Fibroblast of skin of back (primary cell): ENCODE measurements at places on chromosomes 6 and 20.

DNA sequence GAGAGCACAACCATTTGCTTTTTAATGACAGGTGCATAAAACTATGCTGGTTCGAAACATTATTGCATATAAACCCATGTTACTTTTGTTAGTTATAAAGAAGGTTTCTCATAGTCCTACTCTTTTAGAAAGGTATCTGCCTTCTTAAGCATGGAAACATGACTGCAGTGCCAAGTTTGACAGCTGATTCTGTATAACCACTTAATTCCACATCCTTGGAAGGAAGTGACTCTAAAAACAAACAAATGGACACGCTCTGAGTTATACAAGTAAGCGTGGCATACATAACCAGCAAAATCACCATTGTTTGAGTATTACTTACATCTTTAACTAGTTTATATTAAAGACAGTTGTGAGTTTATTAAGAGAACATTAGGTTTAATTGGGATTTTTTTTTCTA, 125.0 kb upstream of the HDGFL1 start:
- DNase-seq = peak; percentile 47

- DNase-seq = no peak
Measured at GRCh38 chr20:45323731-45324130, 15.6 kb upstream of the MATN4 start.

- DNase-seq = no peak
Measured at GRCh38 chr6:148566664-148567350, 180.0 kb upstream of the UST start.

DNA sequence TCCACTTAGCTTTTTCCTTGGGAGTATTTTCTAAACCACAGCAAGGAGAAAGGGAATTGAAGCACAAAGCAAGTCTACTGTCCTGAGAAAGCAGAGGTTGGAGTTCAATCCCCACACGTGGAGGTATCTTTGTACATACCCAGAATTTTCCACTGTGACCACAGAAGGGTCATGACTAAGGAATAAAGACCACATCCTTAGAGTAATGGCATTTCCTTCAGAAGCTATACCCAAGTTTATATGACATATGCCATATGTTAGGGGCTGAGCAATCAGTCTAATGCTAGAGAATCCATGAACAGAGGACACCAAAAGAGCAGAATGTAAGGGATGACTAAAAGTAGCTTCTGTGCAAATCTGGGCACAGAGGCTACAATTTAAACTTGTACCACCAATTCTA, 46.4 kb downstream of the ATG5 start:
- peak; percentile 70 for DNase-seq

DNA sequence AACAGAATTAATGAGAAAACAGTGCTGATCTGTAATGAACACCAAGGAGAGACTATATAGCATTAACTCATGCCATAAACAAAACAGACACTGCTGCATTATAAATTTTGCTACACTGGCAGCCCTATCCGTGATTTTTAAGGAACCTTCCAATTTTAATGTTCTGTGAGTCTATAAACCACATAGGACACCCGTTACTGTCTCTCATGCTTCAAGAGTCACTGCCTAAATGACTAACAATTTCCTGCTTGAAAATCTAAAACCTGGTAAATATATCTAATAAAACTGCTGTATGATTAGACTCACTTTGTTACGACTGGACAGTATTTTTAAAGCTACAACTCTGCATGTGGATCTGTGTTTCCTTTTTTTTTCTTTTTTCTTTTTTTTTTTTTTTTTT, 8.7 kb downstream of the CHD6 start:
- DNase-seq = no peak

GRCh38 chr6:7664003-7664402, 61.9 kb upstream of the BMP6 start:
- DNase-seq = no peak

GRCh38 chr20:62898970-62899632, 27.2 kb downstream of the DIDO1 start:
- no peak for DNase-seq

- DNase-seq = peak; percentile 78
Measured at GRCh38 chr6:16514249-16514648, 247.0 kb downstream of the ATXN1 start.

- peak; percentile 96 for DNase-seq
Measured at GRCh38 chr6:75331151-75331550, 46.6 kb upstream of the TMEM30A start.

- DNase-seq = no peak
Measured at GRCh38 chr6:15398633-15399275, 152.9 kb downstream of the JARID2 start.

GRCh38 chr6:136764517-136764993, 27.7 kb downstream of the MAP3K5 start:
- DNase-seq = no peak

DNA sequence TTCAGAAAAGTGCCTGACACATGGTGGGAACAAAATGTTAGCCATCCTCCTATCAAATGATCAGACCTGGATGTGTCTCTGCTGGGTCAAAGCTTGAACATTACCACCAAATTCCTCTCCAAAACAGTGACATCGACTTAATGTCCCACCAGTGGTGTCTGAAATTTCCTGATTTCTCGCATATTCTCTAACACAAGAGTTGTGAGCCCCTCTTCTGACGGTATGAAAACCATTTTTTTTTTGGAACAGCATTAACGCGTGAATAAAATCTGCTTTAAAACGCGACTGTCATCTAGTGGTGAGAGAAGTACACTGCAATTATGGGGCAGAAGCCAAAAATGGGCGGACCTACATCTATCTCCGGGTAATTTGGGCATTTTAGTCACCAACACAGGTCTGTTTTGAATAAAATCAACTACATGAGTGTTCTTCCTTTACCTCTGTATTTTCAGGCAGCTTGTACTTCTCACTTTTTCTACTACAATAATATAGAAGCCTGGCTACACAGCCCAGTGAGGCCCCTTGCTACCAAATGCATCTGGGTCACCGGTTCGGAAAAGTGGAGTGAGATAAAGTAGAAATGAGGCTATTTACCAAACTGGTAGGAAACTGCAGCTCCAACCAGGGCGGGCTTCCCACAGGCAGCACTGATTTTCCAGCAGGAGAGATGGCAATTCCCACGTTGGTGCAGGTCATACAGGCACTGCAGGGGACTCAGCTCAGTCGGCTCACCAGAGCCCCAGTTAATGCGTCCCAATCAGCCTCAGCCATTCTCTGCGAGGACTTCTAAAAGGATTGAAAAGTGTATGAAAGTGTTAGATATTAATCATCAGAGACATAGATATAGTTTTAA, 27.4 kb downstream of the MGME1 start:
- peak; percentile 65 for DNase-seq

- DNase-seq = peak; percentile 59
Measured at GRCh38 chr20:34954904-34955230, 739 bp downstream of the GSS start.

- peak; percentile 81 for DNase-seq
Measured at GRCh38 chr6:105587349-105588122, 184.7 kb upstream of the PREP start.

- peak; percentile 59 for DNase-seq
Measured at GRCh38 chr6:98657764-98658163, 176.6 kb upstream of the POU3F2 start.

GRCh38 chr6:30882204-30882758, 2.0 kb upstream of the DDR1 start:
- peak; percentile 55 for DNase-seq

GRCh38 chr6:46969206-46969605, 47.5 kb upstream of the ADGRF5 start:
- no peak for DNase-seq

- DNase-seq = peak; percentile 84
Measured at GRCh38 chr6:45625191-45625664, 247.5 kb upstream of the SUPT3H start.

- DNase-seq = peak; percentile 34
Measured at GRCh38 chr6:67287566-67287965, 1347.5 kb upstream of the ADGRB3 start.

DNA sequence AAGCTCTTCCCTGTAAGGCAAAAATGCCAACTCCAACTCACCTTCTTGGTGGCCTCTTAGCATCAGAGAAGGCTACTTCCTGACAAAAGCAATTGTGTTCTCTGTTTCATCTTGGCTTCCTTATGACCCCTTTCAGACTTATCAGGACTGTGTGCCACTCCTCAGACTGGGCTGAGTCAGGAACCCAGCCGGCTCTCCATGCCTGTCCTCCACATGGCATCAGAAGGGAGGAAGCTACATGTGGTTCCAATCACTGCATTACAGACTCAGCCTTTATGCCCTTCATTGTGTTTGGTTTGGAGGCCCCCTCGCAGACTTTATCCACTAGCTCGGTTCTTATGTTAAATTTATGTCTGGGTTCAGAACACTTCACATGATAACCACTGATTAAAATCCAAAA, 142.5 kb downstream of the SLC24A3 start:
- peak; percentile 47 for DNase-seq

GRCh38 chr6:29762781-29763214, 39.6 kb downstream of the HLA-F start:
- no peak for DNase-seq

- no peak for DNase-seq
Measured at GRCh38 chr6:45026003-45026516, 302.1 kb upstream of the RUNX2 start.

DNA sequence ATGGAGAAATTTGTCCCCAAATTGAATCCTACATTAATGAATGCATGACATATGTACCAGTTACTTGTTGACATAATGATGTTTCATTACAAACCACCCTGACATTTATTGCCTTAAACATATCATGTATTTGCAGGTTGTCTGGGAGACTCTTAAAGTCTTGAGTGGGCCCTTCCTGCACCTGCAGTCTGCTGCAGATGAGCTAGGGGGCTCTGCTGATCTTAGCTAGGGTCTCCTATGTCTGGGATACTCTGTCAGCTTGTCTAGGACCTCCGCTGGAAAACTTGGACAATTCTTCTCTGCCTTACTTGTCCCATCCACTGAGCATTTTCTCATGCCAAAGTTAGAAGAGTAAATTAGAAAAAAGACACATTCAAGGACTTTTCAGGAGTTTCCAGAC, 581.6 kb downstream of the HAO1 start:
- no peak for DNase-seq

GRCh38 chr6:132122871-132123270, 171.7 kb upstream of the CCN2 start:
- peak; percentile 78 for DNase-seq

DNA sequence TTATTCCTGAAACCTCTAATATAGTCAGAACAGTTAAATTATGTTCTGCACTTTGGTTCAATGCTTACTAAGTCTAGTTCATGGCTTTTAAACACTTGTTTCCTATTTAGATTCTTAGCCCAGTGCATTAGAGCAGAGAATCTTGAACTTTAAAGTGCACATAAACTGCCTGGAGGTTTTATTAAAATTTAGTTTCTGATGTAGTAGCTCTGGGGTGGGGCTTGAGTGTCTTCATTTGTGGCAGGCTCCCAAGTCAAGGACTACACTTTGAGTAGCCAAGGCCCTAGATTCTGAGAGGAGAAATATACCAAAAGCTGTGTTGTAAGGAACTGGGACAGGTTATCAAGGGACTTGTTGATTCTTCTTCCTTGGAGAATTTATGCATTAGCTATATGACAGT, 1604.2 kb downstream of the KHDRBS2 start:
- DNase-seq = no peak

DNA sequence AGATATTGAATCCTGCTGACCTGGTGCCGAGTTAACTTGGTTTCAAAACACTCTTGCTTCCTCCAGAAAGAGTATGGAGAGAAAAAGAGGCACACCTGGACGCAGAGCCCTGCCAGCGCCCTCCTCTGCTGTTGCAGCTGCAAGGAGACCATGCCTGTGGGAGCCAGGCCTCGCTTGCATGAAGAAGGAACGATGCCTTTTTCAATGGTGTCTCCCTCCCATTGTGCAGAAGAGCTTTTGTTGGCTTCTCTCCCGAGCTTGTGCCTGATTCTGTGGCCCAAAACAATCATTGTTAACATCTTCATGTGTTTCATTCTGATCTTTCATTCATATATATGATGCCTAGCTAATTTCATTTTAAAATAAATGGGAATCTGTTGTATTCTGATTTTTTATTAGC, 98.1 kb downstream of the FAM120B start:
- peak; percentile 12 for DNase-seq

DNA sequence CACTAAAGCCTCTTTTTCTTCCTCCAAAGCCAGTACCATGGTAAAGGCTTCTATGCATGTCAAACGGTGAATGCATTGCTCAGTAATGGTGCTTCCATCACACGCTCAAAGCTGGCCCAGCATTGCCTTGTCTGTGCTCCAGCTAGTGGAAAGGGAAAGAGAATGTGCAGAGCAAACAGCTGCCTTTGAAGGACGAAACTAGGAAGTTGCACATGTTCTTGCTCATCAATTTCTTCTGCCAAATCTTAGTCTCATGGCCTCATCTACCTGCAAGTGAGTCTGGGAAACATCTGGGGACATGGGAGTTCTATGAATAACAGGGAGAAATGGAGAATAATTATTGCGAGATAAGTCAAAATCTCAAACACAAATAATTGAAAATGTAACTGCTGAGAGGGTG, 216.5 kb upstream of the SSTR4 start:
- no peak for DNase-seq

- DNase-seq = no peak
Measured at GRCh38 chr20:4920655-4921054, 80.7 kb downstream of the SLC23A2 start.

- no peak for DNase-seq
Measured at GRCh38 chr6:127290391-127291265, 24.0 kb downstream of the RNF146 start.

DNA sequence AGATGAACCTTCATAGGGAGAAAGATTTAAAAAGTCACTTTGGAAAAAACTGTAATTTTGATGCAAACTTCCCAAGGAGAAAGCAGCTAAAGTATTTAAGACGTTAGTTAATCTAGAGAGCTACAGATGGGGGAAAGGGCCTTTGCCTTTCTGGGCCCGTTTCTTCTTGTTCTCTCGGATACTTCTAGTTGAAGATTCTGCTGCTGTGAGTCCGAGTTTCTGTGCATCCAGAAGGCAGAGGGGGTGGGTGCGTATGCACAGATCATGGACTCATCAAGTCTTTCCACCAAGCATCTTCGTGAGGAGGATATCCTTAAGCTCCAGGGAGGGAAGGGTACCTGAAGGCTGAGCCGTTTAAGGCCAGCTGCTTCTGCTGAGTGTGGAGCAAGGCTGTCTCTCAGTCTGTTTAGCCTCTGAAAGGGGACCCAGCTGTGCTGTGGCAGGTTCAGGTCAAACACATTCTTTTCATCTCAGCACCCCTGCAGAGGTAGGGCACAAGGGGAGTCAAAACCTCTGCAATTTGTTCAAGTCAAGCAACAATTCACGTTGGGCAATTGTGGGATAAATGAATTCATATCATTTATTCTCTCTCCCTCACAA, 4.3 kb downstream of the LAMP5 start:
- no peak for DNase-seq

GRCh38 chr6:8057793-8058192, 6.4 kb downstream of the BLOC1S5 start:
- no peak for DNase-seq

- DNase-seq = no peak
Measured at GRCh38 chr6:52868240-52868639, 27.6 kb upstream of the GSTA5 start.

- no peak for DNase-seq
Measured at GRCh38 chr20:46640044-46640443, 11.2 kb downstream of the SLC13A3 start.

- peak; percentile 55 for DNase-seq
Measured at GRCh38 chr20:20466341-20466879, 98.5 kb downstream of the INSM1 start.

GRCh38 chr20:38612751-38613515, 11.3 kb downstream of the ARHGAP40 start:
- no peak for DNase-seq

GRCh38 chr20:37921341-37921929, 18.5 kb downstream of the VSTM2L start:
- no peak for DNase-seq
